Adipose tissue (tissue), 3 donors: ENCODE measurements at places on chromosomes 2 and 18. TPM values are rescaled to one million over a fixed set of nuclear protein-coding genes. Genes with fewer than 3 reads are reported as not detected.

Gene SH2D6
- polyA plus RNA-seq = not detected

Gene GCG
- not detected for polyA plus RNA-seq

Gene FAM161A
- 2.1 TPM for polyA plus RNA-seq

Gene THSD7B
- polyA plus RNA-seq = 0.17 TPM

Gene SP140
- 0.48 TPM for polyA plus RNA-seq

Gene MARCHF4
- not detected for polyA plus RNA-seq

Gene ACOXL
- 0.10 TPM for polyA plus RNA-seq

Gene HOXD11
- polyA plus RNA-seq = not detected

Gene CDH7
- not detected for polyA plus RNA-seq

Gene SLC8A1
- polyA plus RNA-seq = 0.62 TPM

Gene ACVR1C
- polyA plus RNA-seq = 52.4 TPM

Gene SERPINB12
- polyA plus RNA-seq = not detected

Gene RAB6C
- polyA plus RNA-seq = not detected

Gene THAP4
- 51.2 TPM for polyA plus RNA-seq

Gene PLEKHH2
- polyA plus RNA-seq = 5.4 TPM

Gene CHRNG
- not detected for polyA plus RNA-seq

Gene COLEC11
- 19.6 TPM for polyA plus RNA-seq

Gene NOL4
- not detected for polyA plus RNA-seq

Gene BCL2
- polyA plus RNA-seq = 1.2 TPM

Gene MAPK4
- polyA plus RNA-seq = 0.36 TPM
